Breast epithelium (tissue), 4 donors: ENCODE measurements at places on chromosomes 3 and 15. TPM values are rescaled to one million over a fixed set of nuclear protein-coding genes. Genes with fewer than 3 reads are reported as not detected.

DNA sequence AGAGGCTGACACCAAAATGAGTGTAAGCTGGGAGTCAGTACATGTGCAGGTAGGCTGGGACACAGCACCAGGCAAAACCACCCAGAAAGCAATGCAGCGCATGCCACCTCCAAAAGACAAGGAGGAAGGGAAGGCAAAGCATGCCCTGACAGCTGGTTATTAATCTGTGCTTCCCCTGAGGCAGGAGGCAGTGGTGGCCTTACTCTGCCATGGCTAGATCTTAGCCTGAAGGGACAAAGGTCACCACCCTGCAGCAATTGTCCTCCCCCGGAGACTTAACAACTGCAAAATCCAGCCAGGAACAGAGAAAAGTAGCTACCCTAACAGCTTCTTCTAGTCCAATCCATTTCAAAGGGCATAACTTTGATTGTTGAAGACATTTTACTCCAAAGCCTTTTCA is 73.7 kb downstream of the PLD1 start:
- DNase-seq = no peak
- H3K27me3 ChIP-seq = no peaks in the 10 kb centered on the region
- no peaks in the 10 kb centered on the region for H3K36me3 ChIP-seq

DNA sequence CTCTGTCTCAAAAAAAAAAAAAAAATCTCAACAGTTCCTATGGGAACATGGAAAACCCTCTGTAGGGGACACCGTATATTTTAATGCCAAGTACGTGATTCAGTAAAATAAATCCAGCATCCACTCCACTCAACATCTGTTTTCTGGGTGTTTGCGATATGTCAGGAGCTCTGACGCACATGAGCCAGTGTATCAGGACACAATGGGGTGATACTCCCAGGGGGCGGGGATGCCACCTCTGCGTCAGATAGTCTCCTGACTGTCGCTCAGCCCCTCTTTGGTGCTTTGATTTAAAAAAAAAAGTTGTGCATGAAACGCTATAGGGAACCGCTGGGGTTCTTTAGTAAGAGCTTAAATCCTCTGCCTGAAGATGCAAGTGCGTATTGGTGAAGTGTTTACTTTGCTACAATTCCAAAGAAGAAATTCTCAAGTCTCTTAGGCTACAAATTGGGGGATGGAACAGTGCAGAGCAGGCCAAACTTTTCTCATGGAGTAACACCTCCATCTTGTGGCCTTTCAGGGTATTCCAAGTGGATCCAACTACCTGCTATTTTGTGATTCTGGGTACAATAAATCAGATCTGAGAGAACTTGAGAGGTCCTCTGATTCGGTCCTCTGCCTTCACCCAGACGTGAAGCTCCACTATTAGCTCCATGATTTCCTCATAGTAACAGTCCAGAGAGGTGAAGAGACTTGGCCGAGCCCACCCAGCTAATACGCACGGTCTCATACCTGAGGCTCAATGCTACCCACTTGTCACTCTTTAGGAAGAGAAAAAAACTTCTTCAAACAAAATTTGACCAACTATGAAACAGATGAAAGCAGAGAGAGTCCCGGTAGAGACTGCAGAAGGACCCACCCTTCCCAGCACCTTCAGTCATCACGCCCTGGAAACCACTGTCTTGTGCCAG is 9.3 kb upstream of the NR2E3 start:
- no peaks in the 10 kb centered on the region for H3K36me3 ChIP-seq
- H3K4me3 ChIP-seq = no peak overlapping the region
- no peak overlapping the region for H3K27ac ChIP-seq
- peak; percentile 29 for DNase-seq

DNA sequence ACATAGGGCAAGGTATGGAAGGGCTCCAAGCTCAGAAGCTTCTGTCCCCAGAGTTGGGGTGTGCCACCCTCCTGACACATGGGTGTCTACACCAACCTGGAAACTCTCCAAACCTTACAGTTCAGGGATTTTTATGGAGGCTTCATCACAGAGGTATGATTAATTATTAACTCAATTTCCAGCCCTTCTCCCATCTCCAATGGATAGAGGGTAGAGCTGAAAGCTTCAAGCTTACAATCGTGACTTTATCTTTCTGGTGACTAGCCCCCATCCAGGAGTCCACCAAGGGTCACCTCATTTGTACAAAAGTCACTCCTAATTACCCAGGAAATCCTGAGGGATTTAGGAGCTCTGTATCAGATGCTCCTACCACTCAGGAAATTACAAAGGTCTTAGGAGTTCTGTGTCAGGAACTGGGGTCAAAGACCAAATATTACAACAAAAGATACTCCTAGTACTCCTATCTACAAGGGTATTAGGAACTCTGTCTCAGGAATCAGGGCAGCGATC is 62.7 kb downstream of the TFDP2 start:
- no peak overlapping the region for H3K4me3 ChIP-seq
- H3K4me1 ChIP-seq = no peaks in the 10 kb centered on the region
- H3K27me3 ChIP-seq = no peaks in the 10 kb centered on the region

DNA sequence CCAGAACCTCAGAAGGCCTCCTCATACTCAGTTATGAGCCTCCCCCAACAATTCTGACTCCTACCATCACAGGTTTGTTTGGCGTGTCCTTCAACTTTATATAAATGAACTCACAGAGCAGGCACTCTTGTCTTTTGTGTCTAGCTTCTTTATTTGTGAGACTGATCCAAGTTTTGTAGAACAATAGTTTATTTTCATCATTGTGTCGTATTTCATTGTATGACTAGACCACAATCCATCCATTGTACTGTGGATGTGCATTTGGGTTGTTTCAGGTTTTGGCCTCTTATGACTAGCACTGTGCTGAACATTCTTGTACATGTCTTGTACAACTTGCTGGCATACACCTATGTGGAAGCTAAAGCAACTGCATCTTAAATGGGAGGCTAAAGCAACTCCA is 292.8 kb upstream of the LYSMD4 start:
- no peaks in the 10 kb centered on the region for H3K27me3 ChIP-seq
- H3K4me3 ChIP-seq = no peak overlapping the region
- H3K4me1 ChIP-seq = no peaks in the 10 kb centered on the region
- DNase-seq = no peak

DNA sequence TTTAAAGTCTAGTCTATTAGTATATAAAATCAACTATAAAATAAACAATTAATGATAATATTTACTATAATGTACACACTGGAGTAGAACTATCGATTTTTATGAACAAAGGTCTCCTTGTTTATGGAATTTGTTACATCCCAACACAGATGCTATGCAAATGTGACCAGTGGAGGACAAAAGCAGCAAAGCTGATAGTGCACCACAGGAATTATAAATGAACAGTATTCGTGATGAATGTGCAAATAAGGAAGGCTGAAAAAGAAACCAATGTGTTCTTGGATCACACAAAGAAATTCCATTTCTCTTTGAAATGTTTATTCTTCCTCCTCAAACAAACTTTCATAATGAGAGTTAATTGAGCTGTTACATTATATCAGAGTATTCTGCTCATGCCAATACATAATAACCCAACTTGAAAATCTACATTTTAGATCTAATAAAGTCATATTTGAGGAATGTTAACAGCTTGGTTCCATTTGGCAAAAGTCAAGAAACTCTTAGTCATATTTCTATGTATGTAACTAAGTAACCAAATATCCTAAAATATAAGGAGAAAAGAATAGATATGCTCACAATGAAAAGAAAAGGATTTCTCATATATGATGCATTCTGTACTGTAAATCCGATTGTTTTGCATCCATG is 79.3 kb downstream of the NEK10 start:
- no peak for DNase-seq
- no peak overlapping the region for H3K27ac ChIP-seq
- no peak overlapping the region for H3K4me3 ChIP-seq
- H3K27me3 ChIP-seq = no peaks in the 10 kb centered on the region
- H3K36me3 ChIP-seq = no peaks in the 10 kb centered on the region

Gene MAP2K5
- total RNA-seq = 15.1 TPM

GRCh38 chr3:196555295-196555694 is 13.1 kb downstream of the WDR53 start:
- no peaks in the 10 kb centered on the region for H3K36me3 ChIP-seq
- no peak overlapping the region for H3K27ac ChIP-seq
- no peak for DNase-seq
- no peaks in the 10 kb centered on the region for H3K4me1 ChIP-seq

- H3K36me3 ChIP-seq = no peaks in the 10 kb centered on the region
- H3K4me1 ChIP-seq = no peaks in the 10 kb centered on the region
- H3K27ac ChIP-seq = no peak overlapping the region
- peak; percentile 61 for DNase-seq
- no peaks in the 10 kb centered on the region for H3K27me3 ChIP-seq
Measured at GRCh38 chr15:85825719-85826118, 31.0 kb upstream of the KLHL25 start.

DNA sequence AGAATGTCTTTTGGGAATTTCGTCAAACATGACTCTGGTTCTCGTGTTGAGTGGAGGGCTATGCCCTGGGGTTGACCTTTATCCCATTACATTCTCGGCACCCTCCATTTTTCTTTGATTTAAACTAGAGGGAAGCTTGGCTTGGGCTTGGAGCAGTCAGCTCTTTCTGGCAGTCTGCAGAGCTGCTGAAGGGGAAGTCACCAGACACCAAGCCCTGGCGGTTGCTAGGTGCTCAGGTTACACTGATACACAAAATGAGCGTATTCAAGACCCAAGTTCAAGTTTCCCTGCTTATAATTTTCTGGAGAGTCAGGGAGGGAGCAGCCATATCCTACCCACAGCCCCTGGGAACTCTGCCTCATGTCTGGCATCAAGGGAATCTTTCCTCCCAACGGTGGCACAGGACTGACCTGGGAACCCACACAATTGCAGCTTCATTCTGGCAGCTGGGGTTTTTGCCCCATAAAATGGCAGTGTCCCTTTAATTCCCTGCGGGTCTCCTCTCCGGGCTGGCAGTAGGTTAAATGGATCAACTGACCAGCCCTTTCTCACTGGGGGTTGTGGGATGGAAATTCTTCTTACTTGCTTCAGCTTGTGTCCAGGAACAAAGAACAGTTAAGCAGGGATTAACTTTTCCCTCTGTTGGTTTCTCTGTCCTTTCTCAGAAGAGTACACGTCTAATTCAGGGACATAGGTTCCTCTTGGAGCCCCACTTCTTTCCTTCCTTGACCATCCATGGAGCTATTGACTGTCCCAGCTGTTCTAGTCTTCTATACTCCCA is 110.0 kb upstream of the DLG1 start:
- no peaks in the 10 kb centered on the region for H3K27me3 ChIP-seq
- no peak overlapping the region for H3K4me3 ChIP-seq
- no peaks in the 10 kb centered on the region for H3K36me3 ChIP-seq
- no peak for DNase-seq
- no peak overlapping the region for H3K27ac ChIP-seq

Gene RETNLB
- not detected for total RNA-seq

GRCh38 chr3:53846134-53846850 is at the start of the genes CHDH and IL17RB:
Gene CHDH (minus strand): TSS chr3:53846419. CDS start chr3:53824008, 22,411 bp downstream.
Gene IL17RB (plus strand): TSS chr3:53846568. CDS start chr3:53846589, 21 bp downstream.
- peaks cover 8% of the 10 kb centered on the region for H3K4me1 ChIP-seq
- no peaks in the 10 kb centered on the region for H3K36me3 ChIP-seq
- H3K27ac ChIP-seq = peak within 1 kb of the TSS; percentile 87
- H3K4me3 ChIP-seq = peak within 1 kb of the TSS; percentile 81
- peak; percentile 87 for DNase-seq
